ENCODE measurements at places on chromosomes 5 and 9.
A peak's percentile ranks its signal among the peaks of the same experiment; 100 is the strongest.

GRCh38 chr5:57785946-57786345, 303.3 kb upstream of the ACTBL2 start:
- DNase-seq: no peak

DNA sequence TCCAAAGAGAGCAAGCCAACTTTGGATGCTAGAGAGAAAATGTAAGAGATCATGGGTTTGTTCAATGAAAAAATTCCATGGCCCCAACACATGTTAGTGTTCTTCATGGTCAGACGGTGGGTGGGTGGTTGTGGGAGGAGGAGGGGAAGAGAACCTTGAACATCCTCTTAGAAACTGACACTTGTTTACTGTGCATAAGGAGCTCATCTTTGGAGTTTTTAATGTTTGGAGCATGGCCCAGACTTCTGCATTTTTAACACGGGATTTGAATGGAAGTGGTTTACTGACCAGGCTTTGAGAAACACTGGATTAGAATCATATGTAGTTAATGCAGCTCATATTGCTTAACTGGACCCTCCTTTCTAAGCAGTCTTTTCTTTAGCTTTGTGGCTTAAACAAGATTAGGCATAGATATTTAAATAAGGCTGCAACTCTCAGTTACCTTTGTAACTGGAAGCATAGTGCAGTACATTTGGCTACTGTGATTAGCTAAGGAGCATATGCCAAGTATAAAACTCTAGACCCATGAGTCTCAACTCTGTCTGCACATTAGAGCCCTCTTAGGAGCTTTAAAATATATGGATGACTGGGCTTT, 60.1 kb downstream of the FOCAD start:
- no peak for DNase-seq

DNA sequence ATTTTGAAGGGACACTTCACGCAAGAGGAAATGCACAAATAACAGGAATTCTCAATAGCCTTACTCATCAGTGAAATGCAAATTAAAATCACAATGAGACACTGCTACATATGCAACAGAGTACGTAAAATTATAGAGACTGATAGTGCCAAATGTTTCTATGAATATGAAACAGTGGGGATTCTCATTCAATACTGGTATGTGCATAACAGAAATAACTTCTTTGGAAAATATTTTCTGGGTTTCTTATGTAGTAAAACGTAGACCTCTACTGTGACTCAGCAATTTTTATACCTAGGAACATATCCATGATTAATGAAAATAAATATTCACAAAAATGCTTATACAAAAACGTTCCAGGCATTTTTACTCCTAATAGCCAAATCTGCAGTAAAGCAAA, 1625.2 kb downstream of the MAT2B start:
- DNase-seq: no peak

DNA sequence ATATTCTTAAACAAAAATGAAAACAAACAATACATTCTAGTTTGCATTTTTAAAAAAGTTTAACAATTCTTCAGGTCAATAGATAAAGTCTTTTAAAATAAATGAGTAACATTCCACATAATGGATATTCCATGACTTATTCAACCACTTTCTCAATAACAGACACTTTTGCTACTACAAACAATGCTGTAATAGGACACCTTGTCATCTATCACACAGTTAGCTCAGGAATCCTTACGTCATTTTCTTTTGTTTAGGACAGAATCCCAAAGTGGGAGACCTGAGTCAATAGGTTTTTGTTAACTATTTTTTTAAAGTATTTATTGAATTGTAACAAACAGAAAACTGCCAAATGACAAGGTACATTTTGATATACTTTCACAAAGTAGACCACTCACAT, 72.5 kb downstream of the CEP120 start:
- no peak for DNase-seq

DNA sequence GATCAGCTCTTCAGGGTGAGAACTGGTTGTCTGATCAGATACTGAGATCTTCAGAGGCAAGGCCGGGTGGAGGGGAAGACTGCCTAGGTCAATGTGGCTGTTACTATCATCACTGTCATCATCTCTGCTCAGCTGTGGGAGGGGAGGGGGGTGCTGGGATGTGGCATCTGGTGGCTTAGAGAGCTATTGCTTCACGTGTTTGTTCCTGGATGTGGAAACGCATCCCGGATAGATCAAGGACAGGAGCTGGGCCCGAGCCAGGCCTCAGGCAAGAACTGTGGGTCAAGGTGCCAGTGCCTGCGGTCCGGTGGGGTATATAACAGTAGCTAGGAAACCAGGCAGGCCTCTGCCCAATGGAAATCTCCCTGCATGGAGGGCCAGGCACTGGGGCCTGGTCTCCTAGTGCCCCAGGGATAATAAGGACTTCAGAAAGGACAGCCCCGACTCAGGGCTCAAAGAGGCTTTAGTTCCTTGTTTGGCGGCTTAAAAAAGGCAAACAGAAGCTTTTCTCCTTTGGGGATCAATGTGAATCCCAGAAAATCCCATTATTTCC, 30.3 kb upstream of the TIFAB start:
- no peak for DNase-seq

DNA sequence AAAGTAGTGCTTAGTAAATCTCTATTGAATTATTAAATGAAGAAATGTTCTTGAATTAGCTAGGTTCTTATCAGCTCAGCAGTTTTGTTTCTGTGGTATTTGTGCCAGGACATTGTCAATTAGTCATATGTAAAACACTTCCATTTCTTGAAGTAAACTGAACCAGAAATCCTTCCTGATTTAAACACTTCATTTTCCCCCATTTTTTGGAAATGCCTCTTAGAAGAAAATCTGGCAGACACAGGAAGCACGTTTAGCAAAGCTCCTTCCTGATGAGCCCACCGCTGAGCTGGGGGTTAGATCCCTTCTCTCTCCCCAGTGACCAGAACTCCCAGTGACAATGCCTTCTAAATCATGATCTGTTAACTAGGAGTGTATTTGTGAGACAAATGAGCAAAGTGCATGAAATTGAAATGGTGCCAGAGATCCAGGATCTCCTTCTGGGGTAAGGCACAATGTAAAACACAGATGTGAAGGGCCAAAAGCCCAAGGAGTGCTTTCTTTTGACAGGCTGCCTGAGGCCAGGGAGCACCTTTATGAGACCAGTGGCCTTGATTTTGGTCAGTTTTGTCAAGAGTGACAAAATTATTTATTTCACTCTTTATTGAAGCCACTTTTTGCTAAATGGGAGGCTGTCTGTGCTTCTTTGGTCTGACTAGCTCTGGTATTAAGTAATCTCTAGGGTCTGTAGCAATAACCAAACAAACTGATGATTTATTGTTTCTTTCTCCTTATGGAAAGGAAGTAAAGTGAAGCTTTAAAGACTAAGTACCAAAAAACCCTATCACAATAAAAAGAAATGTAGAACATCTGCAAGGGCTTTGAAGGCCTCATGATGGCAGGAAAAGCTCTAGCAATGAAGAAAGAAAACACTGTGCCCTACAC, 25.5 kb upstream of the RUSC2 start:
- no peak for DNase-seq

GRCh38 chr5:154138701-154139100, 51.8 kb upstream of the GALNT10 start:
- no peak for DNase-seq

DNA sequence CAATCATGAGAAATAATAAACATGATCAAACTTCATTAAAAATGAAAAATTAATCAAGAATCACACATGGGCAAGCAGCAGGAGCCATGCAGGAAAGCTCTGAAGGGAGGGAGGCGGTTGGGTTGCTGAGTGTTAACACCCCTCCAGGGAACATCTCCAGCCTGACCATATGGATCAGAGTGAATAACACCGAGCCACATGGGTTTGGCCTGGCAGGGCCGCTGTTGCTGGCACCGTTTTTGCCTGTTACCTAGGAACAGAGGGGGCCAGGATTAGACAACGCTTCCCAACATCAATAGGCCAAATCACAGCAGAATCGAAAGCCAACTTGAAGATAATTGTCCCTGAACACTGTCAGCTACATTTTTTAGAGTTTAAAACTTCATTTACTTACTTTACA, 160.2 kb downstream of the DENND1A start:
- no peak for DNase-seq

- DNase-seq: peak; percentile 9
Observed at GRCh38 chr5:66436721-66437120, 159.5 kb upstream of the MAST4 start.

DNA sequence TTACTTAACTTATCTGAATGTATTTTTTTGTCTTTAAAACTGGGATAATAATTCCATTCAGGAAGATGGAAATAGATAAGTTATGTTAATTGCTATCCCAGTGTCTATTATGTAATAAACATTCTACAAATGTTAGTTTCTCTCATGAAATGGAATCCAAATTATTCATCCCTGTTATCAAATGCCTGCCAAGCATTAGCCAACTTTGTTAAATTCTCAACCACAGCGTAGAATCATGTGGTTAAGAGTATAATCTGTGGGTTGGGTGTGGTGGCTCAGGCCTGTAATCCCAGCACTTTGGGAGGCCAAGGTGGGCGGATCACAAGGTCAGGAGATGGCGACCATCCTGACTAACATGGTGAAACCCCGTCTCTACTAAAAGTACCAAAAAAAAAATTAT, 912.9 kb upstream of the SEMA6A start:
- DNase-seq: no peak

- no peak for DNase-seq
Observed at GRCh38 chr9:38263532-38263931, 129.0 kb upstream of the ALDH1B1 start.
